ENCODE measurements at places on chromosomes 6 and 20.

GRCh38 chr6:125067552-125067951 is 86.0 kb upstream of the TPD52L1 start:
- DNase-seq: no peak

DNA sequence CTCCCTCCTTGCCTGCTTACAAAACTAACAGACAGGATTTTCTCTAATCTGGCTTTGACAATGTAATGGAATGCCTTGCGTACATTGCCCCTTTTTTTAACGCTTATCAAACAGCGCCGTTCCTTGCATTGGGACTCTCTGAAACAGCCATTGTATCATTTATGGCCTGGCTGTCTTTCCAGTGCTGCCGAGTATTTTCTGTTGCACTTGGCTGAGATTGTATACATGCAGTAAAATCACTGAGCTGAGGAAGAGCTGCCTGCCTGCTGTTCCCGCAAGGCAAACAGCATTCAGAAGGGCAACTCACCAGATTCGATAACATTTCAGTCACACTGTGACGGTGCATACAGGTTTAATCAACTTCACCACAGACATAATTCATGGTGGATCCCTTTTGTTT is 106.0 kb downstream of the SH3BGRL2 start:
- DNase-seq: no peak

GRCh38 chr20:63890201-63890576 is 4.7 kb upstream of the DNAJC5 start:
- no peak for DNase-seq

DNA sequence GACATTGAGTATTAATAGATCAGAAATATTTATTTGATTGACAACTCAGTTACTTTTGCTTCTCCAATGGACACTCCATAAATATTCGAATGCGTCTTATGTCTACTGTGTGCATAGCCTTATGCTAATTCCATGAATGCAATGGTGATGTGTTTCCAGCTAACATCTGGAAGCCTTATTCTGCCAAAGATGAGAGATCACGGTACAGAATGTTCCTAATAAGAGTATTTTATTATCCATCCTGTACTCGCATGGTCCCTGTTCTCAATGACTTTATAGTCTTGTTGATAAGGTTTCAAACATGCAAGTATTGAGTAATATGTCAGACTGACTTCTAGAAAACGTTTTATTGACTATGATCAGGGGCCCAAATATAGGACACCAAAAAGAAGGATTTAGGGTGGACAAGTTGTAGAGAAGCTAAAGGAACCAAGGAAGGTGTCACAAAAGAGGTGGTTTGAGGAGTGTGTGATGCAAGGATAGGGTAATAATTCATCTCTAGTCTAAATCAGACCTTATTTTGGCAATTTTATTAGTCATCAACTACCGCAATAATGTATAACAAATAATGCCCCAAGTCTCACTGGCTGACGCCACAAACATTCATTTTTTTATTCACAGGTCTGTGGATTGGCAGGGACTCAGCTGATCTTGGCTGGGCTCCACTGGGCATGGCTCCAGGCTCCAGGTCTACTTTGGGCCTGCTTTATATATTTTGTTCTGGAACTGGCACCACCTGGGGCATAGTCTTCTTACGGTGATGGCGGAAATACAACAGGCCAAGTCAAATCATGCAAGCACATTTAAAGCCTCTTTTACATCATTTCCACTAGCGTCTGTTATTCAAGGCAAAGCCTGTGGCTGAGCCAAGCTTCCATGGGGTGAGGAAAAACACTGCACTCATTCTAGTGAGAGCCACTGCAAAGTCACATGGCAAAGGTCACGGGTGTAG is 24.5 kb upstream of the CD83 start:
- no peak for DNase-seq

DNA sequence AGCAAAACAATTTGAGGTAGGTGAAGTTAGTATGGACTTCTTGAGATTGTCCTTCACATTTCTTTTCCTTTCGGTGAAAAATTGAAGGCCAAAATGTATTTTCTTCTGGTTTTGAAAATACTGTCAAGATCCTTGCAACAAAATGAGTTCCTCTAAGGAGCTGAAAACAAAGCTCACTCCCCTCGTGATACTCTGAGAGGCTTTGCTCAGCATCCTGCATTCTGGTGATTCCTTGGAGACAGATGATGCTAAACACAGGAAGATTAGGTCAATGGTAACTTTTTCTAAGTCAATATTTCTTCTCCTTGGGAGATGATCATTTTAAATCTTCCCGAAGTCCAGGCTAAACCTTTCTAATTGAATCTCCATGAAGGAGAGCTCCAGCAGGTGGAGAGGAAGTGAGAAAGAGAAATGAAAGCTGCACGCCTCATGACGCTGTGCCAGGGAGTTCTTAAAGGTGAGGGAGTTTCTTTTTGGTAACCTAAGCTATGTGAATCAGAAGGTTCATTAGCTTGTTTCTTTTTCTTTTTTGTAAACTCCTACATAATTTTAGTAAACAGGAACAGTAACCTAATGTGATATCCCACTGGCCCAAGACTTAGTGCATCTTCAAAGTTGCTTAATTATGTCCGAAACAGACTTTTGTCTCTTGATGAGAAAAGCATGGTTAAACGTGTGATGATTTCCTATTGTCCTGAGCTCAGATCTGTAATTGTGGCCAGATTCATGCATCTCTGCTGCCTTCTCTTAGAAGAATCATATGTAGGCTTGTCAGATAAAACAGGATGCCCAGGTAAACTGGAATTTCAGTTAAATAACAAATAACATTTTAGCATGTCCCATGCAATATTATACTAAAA is 15.0 kb downstream of the ESR1 start:
- no peak for DNase-seq
